ENCODE measurements at places on chromosomes 4 and X.

DNA sequence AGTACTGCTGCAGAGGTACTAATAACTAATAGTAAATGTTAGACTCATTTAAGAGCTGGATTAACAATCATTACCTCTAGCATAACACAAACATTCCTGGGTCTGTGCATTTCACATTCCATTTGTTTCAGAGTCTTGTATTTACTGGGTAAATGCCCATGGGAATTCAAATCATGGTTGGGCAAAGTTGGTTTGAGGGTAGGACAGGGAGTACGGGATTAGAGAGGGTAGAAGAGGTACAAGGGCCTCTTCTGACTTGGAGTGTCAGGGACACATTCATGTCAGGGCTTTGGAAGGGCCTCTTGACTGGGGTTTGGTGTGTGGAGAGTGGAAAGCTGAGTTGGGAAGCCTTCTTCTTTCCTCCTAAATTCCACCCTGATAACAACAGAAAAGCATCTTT is 65.9 kb downstream of the WWC2 start:
- no peak for DNase-seq

GRCh38 chr4:101175896-101176676 is 171.2 kb downstream of the PPP3CA start:
- DNase-seq = no peak

- DNase-seq = no peak
Observed at GRCh38 chrX:65241059-65241721, 264.9 kb upstream of the ZC4H2 start.

DNA sequence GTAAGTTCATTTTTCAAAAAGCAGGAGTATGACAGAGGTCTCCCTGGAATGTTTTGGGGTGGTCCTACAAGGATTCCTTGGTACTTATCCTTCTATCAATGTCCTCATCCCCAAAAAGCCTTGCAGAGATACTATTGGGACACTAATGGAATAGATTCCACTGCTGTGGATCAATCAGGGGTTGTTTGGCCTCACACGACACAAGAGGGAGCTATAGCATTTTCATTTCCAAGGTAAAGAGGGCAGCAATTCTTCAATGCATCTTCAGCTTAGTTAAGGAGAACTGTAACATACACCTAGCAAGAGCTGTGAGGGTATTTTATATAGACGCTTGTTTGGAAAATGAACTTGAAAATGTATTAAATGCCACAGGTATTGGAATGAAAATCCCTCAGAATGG is 50.9 kb downstream of the USP26 start:
- no peak for DNase-seq

- DNase-seq = no peak
Observed at GRCh38 chr4:27568236-27568951, 707.8 kb downstream of the STIM2 start.

DNA sequence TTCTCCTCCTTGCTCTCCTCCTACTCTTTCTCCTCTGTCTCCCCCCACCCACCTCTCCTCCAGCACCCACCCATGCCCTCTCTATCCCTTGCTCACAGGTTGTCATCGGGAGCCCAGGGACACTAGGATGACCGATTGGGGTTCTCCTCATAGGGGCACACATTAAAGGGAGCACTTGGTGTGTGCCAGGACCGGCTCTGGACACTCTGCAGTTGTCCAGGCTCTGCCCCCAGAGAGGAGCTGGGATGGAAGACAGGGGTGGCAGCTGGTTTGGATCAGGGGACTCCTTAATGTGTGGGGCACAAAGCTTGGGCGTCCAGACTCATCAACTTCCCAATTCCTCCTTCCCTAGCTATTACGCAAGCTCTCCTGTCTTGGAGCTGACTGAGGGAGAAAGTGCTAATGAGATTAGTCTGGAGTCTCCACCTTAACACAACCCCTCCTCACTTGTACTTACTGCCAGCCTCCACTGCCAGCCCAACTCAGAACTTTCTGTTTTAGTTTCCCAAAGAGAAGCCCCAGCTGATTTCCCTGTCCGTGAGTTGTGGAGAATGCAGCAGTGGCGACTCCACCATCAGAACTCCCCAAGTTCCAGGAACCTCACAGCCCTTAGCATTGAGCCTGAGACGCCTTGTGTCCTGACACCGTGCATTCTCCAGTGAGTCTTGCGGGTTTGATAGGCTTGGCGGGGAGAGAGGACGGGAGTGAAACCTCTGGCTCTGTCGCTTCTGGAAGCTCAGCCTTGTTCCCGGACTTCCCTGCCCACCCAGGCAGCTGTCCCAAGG is 52.2 kb downstream of the CXorf49B start:
- DNase-seq = no peak

- DNase-seq = no peak
Observed at GRCh38 chr4:48035952-48036351, 19.4 kb downstream of the NIPAL1 start.

DNA sequence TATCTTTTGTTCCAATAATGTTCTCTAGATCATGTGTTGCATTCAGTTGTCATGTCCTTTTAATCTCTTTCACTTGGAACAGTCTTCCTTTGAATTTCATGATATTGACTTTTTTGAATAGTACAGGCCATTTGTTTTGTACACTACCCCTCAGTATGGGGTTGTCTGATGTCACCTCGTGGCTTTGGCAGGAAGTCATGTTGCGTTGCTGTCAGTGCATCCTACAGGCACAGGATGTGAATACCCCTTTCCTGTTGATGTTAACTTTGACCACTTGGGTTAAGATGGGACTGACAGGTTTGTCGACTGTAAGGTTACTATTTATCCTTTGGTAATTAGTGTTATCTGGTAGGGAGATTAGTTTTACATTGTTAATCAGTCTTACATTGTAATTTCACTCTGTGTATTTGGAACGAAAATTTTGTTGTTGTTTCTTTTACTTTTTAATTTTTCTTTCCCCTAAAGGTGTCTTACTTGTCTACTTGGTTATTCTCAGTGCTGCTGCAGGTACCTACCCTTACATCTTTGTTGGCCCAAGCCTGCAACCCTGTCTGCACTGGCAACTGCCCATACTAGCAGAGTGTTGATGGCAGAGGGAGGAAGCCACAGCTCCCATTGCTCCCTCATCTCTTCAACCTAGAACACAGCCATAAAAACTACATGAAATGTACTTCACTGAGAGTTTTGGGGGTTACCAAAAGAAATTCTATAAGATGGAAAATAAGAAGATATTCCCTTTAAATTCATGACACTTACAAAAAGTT is 14.7 kb upstream of the ATP8A1 start:
- DNase-seq = no peak

- no peak for DNase-seq
Observed at GRCh38 chr4:34644579-34645115, 1599.7 kb downstream of the ARAP2 start.

DNA sequence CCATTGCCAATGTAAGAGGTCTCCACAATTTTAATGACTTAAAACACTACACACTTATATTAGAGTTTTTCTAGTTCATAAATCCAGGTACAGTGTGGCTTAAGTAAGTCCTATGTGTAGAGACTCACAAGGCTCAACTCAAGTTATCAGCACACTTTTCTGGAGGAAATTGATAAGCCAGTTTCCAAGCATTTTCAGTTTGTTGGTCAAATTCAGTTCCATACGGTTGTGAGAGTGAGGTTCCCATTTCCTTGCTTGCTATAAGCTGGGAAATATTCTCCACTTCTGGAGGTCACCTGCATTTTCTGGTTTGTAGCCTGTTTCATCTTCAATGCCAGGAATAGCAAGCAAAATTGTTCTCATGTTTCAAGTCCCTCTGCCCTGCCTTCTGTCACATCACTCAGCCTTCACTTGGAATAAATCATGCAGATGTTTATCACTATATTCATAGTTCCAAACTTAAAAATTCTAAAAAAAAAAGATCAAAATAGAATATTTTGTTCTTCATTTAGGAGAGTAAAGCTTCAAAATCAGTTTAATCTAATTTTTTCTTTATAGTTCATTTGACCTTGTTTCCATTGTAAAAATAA is 1137.5 kb upstream of the INTU start:
- no peak for DNase-seq

DNA sequence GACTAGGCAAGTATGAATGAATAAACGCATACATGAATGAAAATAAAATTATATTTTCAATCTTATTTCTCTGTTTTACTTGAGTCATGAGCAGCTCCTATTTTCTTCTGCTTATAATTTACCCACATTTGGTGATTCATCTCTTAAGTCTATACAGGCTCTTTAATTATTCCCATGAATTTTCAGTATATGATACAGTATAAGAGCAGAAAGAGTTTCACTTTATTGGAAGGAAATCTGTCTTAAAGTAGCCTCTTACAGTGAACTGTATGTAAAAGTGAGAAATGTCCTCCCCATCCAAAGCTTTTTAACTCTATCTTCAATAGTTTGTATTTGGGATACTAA is 50.8 kb downstream of the TMEM165 start:
- DNase-seq = no peak

DNA sequence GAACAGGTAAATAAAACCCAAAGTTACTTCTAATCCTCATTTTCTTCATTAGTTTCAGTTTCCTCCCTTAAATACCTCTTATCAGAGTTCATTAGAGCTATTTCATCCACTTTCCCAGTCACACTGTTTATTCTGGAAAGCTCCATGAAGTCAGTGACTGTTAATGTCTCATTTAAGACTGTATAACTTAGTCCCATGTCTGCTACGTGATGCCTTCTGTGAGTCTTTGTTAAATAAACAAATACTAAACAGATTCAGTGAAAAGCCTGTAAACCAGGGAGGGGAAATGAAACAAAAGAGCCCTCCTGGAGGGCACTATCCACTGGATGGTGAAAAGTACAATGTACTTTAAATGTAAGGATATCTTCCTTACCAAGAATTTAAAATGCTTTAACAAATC is 24.7 kb downstream of the ACE2 start:
- DNase-seq = no peak
